M059J (cell line): ENCODE measurements at places on chromosomes 7 and 10. TPM values are rescaled to one million over a fixed set of nuclear protein-coding genes. Genes with fewer than 3 reads are reported as not detected.

DNA sequence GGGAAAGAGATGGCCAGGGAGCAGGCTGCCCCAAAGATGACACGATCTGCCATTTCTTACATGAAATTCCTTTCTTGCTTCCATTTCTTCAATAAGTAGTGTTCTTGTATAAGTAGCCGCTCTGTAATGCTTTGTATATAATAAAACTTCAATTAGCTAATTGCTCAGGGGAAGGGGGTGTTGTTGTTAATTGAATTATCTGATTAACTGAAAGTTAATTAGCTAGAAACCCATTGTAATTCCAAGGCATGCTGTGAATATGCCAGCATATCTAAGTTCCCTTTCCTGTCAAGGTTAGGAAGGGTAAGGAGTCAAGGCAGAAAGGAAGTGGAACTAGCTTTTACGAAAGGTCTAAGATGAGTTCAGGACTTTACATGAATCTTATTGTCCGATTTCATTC lies 765.9 kb downstream of the TYW1 start:
- no peak for DNase-seq

Gene GIMAP7
- total RNA-seq = not detected in 2 replicates

- DNase-seq = peak; percentile 69
Measured at GRCh38 chr10:5575482-5576153, 50.9 kb downstream of the CALML3 start.

DNA sequence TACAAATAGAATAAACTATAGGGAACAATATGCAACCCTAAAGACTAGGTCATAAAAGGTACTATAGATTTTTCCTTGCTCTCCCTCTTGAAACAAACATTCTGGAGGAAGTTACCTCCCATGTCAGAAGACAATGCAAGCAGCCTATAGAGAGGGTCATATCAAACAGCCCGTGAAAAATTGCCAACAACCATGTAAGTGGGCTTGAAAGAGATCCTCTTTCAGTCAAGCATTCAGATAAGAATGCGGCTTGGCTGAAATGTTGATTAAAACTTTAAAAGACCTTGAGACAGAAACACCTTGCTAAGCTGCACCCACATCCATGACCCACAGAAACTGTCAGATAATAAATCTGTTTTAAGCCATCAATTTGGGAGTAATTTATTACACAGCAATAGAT lies 526.6 kb upstream of the GHITM start:
- no peak for DNase-seq

- DNase-seq = peak; percentile 24
Measured at GRCh38 chr7:28136885-28137284, 43.7 kb downstream of the JAZF1 start.

- DNase-seq = peak; percentile 64
Measured at GRCh38 chr10:51468424-51468823, 231.0 kb downstream of the CSTF2T start.

GRCh38 chr10:125016611-125017202 lies 74.8 kb downstream of the ZRANB1 start:
- no peak for DNase-seq

DNA sequence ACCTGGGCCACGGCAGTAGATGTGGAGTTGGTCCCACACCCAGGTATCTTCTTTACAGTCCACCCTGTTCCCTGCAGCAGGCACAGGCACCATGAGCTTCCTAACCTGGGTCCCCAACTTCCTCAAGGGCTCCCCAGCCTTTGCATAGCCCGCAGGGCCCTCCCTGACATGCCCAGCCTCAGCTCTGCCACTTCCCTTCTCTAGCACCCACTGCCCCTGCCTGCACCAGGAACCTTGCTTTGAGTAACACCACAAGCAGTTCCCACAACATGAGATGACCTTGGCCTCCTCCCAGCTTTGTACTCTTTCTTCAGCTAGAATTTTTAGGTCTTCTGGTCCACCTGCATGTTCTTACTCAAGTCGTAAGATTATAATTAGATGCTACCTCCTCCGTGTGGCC lies 92.2 kb upstream of the ZPBP start:
- DNase-seq = no peak

DNA sequence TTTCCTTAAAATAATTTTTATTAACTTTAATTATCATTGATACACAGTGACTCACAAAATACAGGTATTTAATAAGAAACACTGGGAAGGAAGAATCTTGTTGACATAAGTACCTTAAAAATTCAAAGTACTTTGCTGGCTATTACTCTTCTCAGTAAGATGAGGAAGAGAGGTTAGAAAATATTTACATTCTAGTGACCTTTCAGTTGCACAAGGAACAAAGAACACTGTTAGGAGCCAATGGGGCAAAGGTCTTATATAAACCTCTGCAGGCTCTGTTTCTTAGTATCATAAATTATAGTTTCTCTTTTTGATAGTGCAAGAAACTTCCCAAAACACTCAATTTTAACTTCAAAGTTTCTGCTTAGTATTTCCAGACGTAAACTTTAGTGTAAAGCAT lies 4.8 kb upstream of the TAX1BP1 start:
- no peak for DNase-seq

DNA sequence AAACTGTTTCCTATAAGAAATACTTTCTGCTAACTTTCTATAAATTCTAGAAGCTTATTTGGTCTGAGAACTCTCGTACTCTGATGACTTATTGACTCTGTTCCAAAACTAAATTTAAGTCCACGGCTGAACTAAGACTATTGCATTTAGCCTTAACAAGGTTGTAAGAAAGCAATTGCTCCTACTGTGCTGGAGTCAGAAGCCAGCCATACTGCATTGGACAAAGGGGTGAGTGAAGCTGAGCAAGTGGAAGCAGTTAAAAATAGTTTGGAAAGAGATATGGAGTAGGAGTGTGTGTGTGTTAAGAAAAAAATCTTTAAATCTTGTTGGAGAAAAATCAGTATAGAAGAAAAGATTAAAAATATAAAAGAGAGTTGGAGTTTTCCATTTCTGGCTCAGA lies 1360.1 kb upstream of the CELF2 start:
- DNase-seq = no peak

- no peak for DNase-seq
Measured at GRCh38 chr10:18149196-18149800, 9.1 kb downstream of the CACNB2 start.

- DNase-seq = peak; percentile 59
Measured at GRCh38 chr10:5776881-5777197, 36.4 kb downstream of the GDI2 start.

Gene CTAGE8
- total RNA-seq = 0.05 and 0.42 TPM in 2 replicates

- DNase-seq = no peak
Measured at GRCh38 chr7:90982228-90982627, 282.0 kb upstream of the FZD1 start.
